Psoas muscle (tissue), 8 donors: ENCODE measurements at places on chromosomes 13 and 19. TPM values are rescaled to one million over a fixed set of nuclear protein-coding genes. Genes with fewer than 3 reads are reported as not detected.

DNA sequence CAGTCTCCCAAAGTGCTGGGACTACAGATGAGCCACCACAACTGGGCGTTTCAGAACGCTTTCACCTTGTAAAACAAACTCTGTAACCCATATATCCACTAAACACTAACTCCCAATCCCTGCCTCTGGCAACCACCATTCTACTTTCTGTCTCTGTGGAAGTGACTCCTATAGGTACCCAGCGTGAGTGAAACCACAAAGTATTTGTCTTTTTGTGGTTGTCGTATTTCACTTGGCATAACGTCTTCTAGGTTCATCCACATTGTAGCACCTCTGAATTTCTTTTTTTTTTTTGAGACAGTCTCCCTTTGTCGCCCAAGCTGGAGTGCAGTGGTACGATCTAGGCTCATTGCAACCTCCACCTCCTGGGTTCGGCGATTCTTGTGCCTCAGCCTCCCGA lies 44.8 kb downstream of the BRD4 start:
- no peaks in the 10 kb centered on the region for H3K36me3 ChIP-seq
- no peak overlapping the region for H3K4me3 ChIP-seq

GRCh38 chr13:97967948-97968347 lies 14.5 kb downstream of the IPO5 start:
- no peak overlapping the region for H3K4me3 ChIP-seq
- no peak overlapping the region for H3K27ac ChIP-seq
- H3K36me3 ChIP-seq: no peaks in the 10 kb centered on the region
- no peak for DNase-seq
- no peaks in the 10 kb centered on the region for H3K4me1 ChIP-seq

The LGALS16 gene
- not detected for total RNA-seq

GRCh38 chr19:13163609-13164342 lies 13.6 kb downstream of the IER2 start:
- H3K4me3 ChIP-seq: peak overlapping the region; percentile 61
- H3K27ac ChIP-seq: peak overlapping the region; percentile 81
- H3K27me3 ChIP-seq: no peaks in the 10 kb centered on the region
- H3K36me3 ChIP-seq: no peaks in the 10 kb centered on the region

GRCh38 chr19:1591421-1592023 lies 1.1 kb downstream of the MBD3 start:
- no peaks in the 10 kb centered on the region for H3K36me3 ChIP-seq
- peaks cover 31% of the 10 kb centered on the region for H3K4me1 ChIP-seq
- DNase-seq: no peak
- no peaks in the 10 kb centered on the region for H3K27me3 ChIP-seq
- H3K27ac ChIP-seq: peak overlapping the region; percentile 97

- no peak for DNase-seq
- no peak overlapping the region for H3K27ac ChIP-seq
- H3K4me1 ChIP-seq: peaks cover 15% of the 10 kb centered on the region
- H3K36me3 ChIP-seq: no peaks in the 10 kb centered on the region
These were observed 42.2 kb downstream of the COL4A2 start for GRCh38 chr13:110349239-110349638.

- peak overlapping the region; percentile 48 for H3K27ac ChIP-seq
- peak; percentile 76 for DNase-seq
- peaks cover 28% of the 10 kb centered on the region for H3K4me1 ChIP-seq
These were observed 209.7 kb downstream of the SPRY2 start for GRCh38 chr13:80131204-80131603.

DNA sequence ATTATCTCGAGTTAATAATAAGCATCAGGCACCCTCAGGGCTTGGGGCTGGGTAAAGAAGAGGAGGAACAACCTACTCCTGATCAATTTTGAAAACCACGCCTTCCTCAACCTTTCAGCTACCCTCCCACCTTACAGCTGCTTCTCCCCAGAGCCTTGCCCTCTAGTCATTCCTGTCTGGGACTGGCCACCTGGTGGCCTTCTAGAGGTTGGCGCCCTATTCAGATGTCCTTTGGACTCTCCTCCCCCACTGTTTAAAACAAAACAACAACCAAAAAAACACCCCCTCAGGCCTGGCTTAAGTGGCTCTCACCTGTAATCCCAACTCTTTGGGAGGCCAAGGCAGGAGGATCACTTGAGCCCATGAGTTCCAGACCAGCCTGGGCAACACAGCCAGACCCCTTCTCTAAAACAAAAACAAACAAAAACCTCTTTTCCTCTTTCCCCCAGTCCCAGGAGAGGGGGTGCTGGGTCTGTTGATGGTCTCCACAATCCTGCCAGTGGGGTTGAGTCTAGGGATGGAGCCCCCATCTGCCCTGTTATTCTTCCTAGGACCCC lies 62.3 kb downstream of the CCDC70 start:
- no peak overlapping the region for H3K27ac ChIP-seq
- H3K36me3 ChIP-seq: no peaks in the 10 kb centered on the region
- no peak for DNase-seq
- peaks cover 5% of the 10 kb centered on the region for H3K4me1 ChIP-seq

DNA sequence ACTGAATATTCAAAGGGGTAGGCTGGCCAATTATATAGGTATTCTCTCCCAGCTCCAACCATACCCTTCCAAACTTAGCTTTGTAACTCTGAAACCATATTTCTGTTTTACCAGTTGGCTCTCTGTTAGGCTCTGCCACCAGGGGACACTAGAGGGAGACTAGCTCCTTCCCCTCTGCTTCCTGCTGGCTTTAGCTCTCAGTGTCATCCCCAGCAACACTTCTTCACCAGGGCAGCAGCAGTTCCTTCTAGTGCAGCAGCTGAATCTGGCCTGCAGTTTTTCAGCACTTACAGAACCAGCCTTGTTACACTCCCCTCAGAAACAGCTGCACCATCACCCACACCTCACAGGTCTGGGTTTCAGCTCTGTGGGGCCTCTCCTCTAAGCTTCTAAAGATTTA lies 51.0 kb upstream of the DOCK9 start:
- H3K36me3 ChIP-seq: no peaks in the 10 kb centered on the region
- DNase-seq: no peak
- H3K27me3 ChIP-seq: no peaks in the 10 kb centered on the region
- no peaks in the 10 kb centered on the region for H3K4me1 ChIP-seq
- H3K4me3 ChIP-seq: no peak overlapping the region

GRCh38 chr13:20782116-20782708 lies 8.5 kb upstream of the EEF1AKMT1 start:
- no peak for DNase-seq
- no peaks in the 10 kb centered on the region for H3K27me3 ChIP-seq
- H3K27ac ChIP-seq: no peak overlapping the region
- peaks cover 3% of the 10 kb centered on the region for H3K4me1 ChIP-seq
- H3K4me3 ChIP-seq: no peak overlapping the region

DNA sequence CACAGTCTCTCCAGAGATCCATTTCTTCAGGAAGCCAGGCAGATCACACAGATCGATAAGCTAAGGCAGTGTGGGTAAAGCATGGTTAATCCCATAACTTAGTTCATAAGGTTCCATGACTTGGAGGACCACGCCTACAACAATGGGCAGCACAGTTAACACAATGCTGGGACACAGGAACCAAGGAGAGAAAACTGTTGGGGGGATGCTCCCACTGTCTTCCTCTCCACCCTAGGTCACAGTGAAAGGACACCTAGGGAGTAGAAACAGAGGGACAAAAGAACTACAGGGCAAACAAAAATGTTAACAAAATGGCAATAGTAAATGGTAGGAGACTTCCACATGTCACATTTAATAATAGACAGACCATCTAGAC lies 20.8 kb upstream of the ZNF181 start:
- H3K27me3 ChIP-seq: no peaks in the 10 kb centered on the region
- no peaks in the 10 kb centered on the region for H3K4me1 ChIP-seq
- no peaks in the 10 kb centered on the region for H3K36me3 ChIP-seq

- H3K4me3 ChIP-seq: no peak overlapping the region
- no peak overlapping the region for H3K27ac ChIP-seq
- no peaks in the 10 kb centered on the region for H3K36me3 ChIP-seq
- no peak for DNase-seq
- no peaks in the 10 kb centered on the region for H3K27me3 ChIP-seq
- H3K4me1 ChIP-seq: no peaks in the 10 kb centered on the region
These were observed 264.0 kb downstream of the ENOX1 start for GRCh38 chr13:43522788-43523187.

GRCh38 chr13:30712536-30713532 lies 22.5 kb upstream of the ALOX5AP start:
- H3K36me3 ChIP-seq: no peaks in the 10 kb centered on the region
- no peak overlapping the region for H3K27ac ChIP-seq
- no peaks in the 10 kb centered on the region for H3K27me3 ChIP-seq
- DNase-seq: no peak
- no peak overlapping the region for H3K4me3 ChIP-seq
- H3K4me1 ChIP-seq: no peaks in the 10 kb centered on the region

The SIAH3 gene
- not detected for total RNA-seq

DNA sequence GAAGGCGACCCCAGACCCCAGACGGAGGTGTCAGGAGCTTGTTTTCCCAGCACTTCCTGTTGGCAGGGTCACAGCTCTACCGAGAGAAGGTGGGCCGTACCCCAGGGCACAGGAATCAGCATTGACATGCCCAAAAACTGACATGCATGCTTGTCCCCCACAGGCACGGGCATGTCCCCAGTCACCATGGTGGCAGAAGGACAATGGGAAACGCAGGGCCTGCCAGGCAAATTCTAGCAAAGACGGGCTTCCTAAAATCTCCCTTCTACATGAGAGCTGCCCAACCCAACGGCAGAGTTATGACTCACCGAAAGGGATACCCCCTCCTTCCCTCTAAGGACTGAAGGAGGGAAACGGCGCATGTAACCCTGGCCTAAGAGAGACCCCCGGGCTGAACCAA lies 18.5 kb downstream of the TSHZ3 start:
- no peak overlapping the region for H3K4me3 ChIP-seq
- H3K4me1 ChIP-seq: no peaks in the 10 kb centered on the region
- H3K27ac ChIP-seq: no peak overlapping the region

GRCh38 chr13:40115426-40115825 lies 460.0 kb downstream of the COG6 start:
- no peak overlapping the region for H3K27ac ChIP-seq
- H3K27me3 ChIP-seq: no peaks in the 10 kb centered on the region
- H3K4me3 ChIP-seq: no peak overlapping the region
- no peaks in the 10 kb centered on the region for H3K4me1 ChIP-seq
- no peak for DNase-seq

DNA sequence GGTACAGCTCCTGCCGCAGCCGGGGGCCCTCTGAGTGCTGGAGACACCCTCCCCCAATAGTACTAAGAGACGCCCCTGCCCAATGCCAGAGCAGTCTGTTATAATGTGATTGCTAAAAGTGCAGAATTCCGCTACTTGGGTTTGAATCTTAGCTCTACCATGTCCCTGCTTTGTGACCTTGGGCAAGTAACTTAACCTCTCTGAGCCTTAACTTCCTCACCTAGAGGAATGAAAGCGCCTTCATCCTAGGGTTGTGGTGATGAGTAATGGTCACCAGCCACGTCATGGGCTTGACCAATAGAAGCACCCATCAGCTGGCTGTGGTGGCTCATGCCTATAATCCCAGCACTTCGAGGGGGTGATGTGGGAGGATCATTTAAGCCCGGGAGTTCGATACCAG lies 6.5 kb downstream of the PLEKHG2 start:
- no peak overlapping the region for H3K4me3 ChIP-seq
- H3K27me3 ChIP-seq: no peaks in the 10 kb centered on the region
- no peak overlapping the region for H3K27ac ChIP-seq
- H3K36me3 ChIP-seq: peaks cover 20% of the 10 kb centered on the region
- no peaks in the 10 kb centered on the region for H3K4me1 ChIP-seq

- peaks cover 6% of the 10 kb centered on the region for H3K4me1 ChIP-seq
- no peak overlapping the region for H3K4me3 ChIP-seq
- H3K27me3 ChIP-seq: no peaks in the 10 kb centered on the region
- no peak overlapping the region for H3K27ac ChIP-seq
- DNase-seq: peak; percentile 8
These were observed 27.4 kb downstream of the GRIK5 start for GRCh38 chr19:42042455-42043170.

The ZNF738 gene
- total RNA-seq: 0.65 TPM

GRCh38 chr19:16470911-16471811 lies 609 bp downstream of the EPS15L1 start:
- peak; percentile 66 for DNase-seq
- H3K4me3 ChIP-seq: peak overlapping the region; percentile 97
- peak overlapping the region; percentile 94 for H3K27ac ChIP-seq
- no peaks in the 10 kb centered on the region for H3K36me3 ChIP-seq

GRCh38 chr13:74929436-74929835 lies 552.5 kb downstream of the TBC1D4 start:
- H3K4me3 ChIP-seq: no peak overlapping the region
- H3K27me3 ChIP-seq: no peaks in the 10 kb centered on the region
- DNase-seq: no peak
- no peak overlapping the region for H3K27ac ChIP-seq
- no peaks in the 10 kb centered on the region for H3K36me3 ChIP-seq

DNA sequence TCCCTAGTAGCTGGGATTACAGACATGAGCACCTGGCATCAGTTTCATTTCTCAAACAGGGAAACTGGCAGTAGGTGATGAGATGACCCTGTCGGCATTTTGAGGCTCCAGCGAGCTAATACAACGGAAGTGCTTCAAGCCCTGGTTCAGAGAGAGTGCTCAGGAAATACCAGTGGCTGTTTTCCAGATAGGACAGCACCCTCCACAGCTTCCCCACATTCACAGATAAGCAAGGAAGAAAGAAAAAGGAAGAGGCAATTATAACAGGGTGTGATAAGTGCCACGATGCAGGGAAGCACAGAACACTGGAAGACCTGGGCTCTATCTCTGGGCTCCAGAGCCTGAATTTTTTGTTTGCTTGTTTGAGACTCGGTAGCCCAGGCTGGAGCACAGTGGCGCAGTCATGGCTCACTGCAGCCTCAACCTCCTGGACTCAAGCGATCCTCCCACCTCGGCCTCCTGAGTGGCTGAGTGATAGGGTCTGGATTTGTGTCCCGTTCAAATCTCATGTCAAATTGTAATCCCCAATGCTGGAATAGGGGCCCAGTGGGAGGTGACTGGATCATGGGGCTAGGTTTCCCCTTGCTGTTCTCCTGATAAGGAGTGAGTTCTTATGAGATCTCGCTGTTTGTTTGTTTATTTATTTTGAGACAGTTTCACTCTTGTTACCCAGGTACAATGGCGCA lies 43.5 kb downstream of the PIN1 start:
- no peak for DNase-seq
- no peaks in the 10 kb centered on the region for H3K27me3 ChIP-seq
- no peak overlapping the region for H3K27ac ChIP-seq
- H3K36me3 ChIP-seq: no peaks in the 10 kb centered on the region

GRCh38 chr19:54433697-54434096 lies 15.3 kb upstream of the LENG8 start:
- DNase-seq: no peak
- no peak overlapping the region for H3K27ac ChIP-seq
- peaks cover 23% of the 10 kb centered on the region for H3K27me3 ChIP-seq
- no peaks in the 10 kb centered on the region for H3K4me1 ChIP-seq

- peak overlapping the region; percentile 59 for H3K4me3 ChIP-seq
- peaks cover 19% of the 10 kb centered on the region for H3K4me1 ChIP-seq
- DNase-seq: no peak
- H3K27me3 ChIP-seq: no peaks in the 10 kb centered on the region
- H3K27ac ChIP-seq: peak overlapping the region; percentile 93
- no peaks in the 10 kb centered on the region for H3K36me3 ChIP-seq
These were observed 7.0 kb downstream of the PLVAP start for GRCh38 chr19:17370026-17370587.

The HSD17B14 gene
- 0.61 TPM for total RNA-seq

The SELENOV gene
- not detected for total RNA-seq
